Upper lobe of left lung (tissue), 6 donors: ENCODE measurements at places on chromosomes 11 and 22. TPM values are rescaled to one million over a fixed set of nuclear protein-coding genes. Genes with fewer than 3 reads are reported as not detected.

- no peak for DNase-seq
- H3K4me1 ChIP-seq, result no peaks in the 10 kb centered on the region
- H3K36me3 ChIP-seq, result no peaks in the 10 kb centered on the region
- no peak overlapping the region for H3K4me3 ChIP-seq
Measured at GRCh38 chr11:44057340-44057739, 8.7 kb upstream of the ACCS start.

The CD3E gene
- total RNA-seq, result 3.9 TPM

DNA sequence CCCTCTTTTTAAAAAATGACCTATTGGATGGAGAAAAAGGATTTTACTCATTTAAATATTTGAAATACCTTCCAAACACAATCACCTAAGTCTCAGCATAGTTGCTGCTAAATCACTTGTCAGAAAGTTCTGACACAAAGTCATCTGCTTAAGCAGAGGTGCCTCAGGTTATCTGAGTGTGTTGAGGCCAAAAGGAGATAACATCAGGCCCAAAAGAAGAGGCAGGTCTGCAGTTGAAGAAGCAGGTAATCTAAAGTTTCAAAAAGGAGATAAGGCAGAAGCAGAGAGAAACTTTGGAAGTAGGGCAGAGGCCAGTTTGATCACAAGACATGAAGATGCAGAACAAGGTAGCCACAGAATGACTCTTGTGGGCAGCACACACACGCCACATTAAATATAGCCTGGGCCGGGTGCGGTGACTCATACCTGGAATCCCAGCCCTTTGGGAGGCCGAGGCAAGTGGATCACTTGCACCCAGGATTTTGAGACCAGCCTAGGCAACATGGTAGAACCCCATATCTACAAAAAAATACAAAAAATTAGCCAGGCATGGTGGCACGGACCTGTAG is 175.7 kb upstream of the API5 start:
- no peak overlapping the region for H3K4me3 ChIP-seq
- H3K27ac ChIP-seq, result no peak overlapping the region
- H3K27me3 ChIP-seq, result no peaks in the 10 kb centered on the region
- DNase-seq, result no peak

DNA sequence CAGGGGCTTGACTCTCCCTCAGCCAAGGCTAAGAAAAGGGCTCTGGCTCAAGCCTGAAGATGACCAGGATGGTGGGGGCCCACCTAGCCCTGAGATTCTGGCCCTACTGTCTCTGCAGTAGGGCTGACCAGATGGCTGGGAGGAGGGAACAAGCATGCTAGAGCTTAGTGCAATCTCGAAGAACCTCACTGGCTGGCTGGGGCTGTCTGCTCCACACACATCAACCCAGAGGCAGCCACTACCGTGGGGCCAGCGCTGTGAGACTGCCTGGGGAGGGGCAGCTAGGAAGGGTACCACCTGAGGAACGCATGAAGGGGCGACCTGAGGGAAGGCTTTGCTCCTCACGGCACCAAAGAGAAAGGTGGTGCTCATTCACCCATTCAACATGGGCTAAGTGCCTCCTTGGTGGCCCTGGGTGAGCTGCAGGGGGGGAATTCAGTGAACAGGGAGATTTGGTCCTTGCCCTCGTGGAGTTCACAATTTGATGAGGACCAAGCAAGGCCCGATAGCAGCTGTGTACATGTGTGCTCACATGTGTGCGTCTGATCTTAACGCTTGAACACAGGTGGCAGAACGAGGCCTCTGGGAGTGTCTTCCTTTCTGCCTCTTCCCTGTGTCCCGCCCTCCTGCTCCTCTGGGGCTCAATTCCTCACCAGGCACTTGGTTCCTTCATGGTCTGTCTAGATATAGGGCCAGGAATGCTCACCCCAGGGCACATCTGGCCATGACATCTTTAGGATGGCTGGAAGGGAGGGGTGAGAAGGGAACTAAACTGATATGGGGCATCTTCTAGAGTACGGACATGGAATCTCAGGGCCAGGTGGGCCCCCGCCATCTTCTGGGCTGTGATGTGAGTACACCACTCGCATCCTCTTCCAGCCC is 102.3 kb upstream of the PITPNB start:
- H3K27me3 ChIP-seq, result no peaks in the 10 kb centered on the region
- H3K27ac ChIP-seq, result peak overlapping the region; percentile 23
- peaks cover 10% of the 10 kb centered on the region for H3K4me1 ChIP-seq

DNA sequence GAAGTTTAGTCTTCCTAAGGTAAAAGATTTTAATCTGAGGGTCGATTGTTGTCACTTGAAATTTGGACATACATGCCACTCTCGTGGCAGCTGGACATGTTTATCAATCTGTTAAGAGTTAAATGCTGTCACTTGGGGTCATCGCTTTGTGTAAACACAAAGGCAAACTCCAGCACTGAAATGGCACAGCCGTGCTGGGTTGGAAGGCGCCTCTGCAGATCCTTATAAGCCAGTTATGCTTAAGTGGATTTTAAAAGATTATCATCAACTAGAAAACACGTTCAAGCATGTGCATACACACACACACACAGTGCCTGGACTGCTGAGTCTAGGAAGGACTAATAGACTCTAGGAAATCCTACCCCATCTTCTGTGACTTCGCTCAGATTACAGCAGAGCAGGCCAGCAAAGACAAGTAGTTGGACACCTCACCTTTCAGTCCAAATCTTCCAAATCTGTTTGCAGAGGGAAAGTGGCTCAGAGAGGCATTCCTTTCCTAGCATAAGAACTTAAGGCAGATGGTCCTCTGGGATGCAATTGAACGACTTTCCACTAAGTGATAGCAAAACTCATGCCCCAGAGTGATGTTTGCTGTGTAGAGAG is 83.7 kb downstream of the CACNG2 start:
- H3K36me3 ChIP-seq, result no peaks in the 10 kb centered on the region
- no peak overlapping the region for H3K27ac ChIP-seq
- no peaks in the 10 kb centered on the region for H3K4me1 ChIP-seq
- no peak overlapping the region for H3K4me3 ChIP-seq

DNA sequence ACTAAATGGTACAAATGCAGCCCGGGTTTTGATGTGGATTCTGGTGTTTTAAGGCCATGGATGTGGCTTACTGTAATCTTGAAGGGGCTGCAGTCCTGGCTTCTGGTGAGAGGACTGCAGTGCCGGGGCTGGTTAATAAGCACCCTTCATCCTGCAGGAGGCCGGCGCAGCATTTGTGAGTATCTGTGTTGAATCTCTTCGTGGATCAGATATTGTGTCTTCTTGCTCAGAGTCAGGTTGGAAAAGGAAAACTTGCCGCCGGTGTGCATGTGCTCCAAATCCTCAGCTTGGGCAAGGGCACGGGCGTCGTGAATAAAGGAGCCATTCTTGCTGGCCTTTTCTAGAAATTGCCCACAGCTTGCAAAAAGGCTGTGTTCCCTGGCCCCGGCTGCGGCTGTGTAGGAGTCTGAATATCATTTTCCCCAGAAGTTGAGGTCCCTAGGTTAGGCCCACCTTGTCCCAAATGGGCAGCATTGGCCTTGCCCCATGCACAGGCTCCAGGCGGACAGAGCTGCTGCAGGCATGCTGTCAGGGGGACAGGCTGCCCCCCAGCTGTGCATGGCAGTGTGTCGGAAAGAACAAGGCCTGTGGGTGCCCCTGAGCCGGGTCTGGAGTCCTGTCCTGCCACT is 28.9 kb upstream of the PARVB start:
- H3K4me1 ChIP-seq, result peaks cover 21% of the 10 kb centered on the region
- H3K27me3 ChIP-seq, result no peaks in the 10 kb centered on the region
- no peak for DNase-seq
- H3K4me3 ChIP-seq, result no peak overlapping the region
- peak overlapping the region; percentile 66 for H3K27ac ChIP-seq

The CDCA5 gene
- 1.0 TPM for total RNA-seq

The KREMEN1 gene
- 10.9 TPM for total RNA-seq

The VPREB1 gene
- not detected for total RNA-seq

- no peak overlapping the region for H3K27ac ChIP-seq
- H3K27me3 ChIP-seq, result no peaks in the 10 kb centered on the region
- H3K4me3 ChIP-seq, result no peak overlapping the region
- no peak for DNase-seq
Measured at GRCh38 chr11:87743007-87743406, 432.2 kb downstream of the RAB38 start.

The NLRP10 gene
- not detected for total RNA-seq

The OVOL1 gene
- total RNA-seq, result under 0.01 TPM

DNA sequence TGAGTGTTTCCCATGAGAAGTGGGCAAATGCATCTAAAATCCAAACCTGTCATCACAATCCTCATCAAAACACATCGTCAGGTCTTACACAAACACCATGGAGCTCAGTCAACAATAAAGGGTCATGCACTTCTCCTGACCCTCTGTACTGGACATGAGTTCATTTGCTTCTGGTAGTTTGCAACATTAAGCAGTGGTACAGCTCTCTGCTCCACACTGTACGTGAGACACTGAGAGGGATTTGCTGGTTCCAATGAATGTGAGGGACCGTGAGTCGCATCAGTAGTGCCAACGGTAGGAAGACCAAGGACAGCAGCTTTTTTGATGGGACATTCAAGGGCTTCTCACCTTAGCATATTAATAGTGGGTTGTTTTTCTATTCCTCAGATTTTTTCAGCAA is 752.3 kb downstream of the OPCML start:
- no peaks in the 10 kb centered on the region for H3K4me1 ChIP-seq
- no peaks in the 10 kb centered on the region for H3K27me3 ChIP-seq
- no peak for DNase-seq
- H3K36me3 ChIP-seq, result no peaks in the 10 kb centered on the region
- H3K4me3 ChIP-seq, result no peak overlapping the region
- no peak overlapping the region for H3K27ac ChIP-seq

- no peaks in the 10 kb centered on the region for H3K36me3 ChIP-seq
- DNase-seq, result no peak
- H3K27ac ChIP-seq, result peak overlapping the region; percentile 15
Measured at GRCh38 chr11:14254533-14255237, 104.3 kb downstream of the RRAS2 start.
